ENCODE measurements at places on chromosomes 13 and 19.
A peak's percentile ranks its signal among the peaks of the same experiment; 100 is the strongest.

DNA sequence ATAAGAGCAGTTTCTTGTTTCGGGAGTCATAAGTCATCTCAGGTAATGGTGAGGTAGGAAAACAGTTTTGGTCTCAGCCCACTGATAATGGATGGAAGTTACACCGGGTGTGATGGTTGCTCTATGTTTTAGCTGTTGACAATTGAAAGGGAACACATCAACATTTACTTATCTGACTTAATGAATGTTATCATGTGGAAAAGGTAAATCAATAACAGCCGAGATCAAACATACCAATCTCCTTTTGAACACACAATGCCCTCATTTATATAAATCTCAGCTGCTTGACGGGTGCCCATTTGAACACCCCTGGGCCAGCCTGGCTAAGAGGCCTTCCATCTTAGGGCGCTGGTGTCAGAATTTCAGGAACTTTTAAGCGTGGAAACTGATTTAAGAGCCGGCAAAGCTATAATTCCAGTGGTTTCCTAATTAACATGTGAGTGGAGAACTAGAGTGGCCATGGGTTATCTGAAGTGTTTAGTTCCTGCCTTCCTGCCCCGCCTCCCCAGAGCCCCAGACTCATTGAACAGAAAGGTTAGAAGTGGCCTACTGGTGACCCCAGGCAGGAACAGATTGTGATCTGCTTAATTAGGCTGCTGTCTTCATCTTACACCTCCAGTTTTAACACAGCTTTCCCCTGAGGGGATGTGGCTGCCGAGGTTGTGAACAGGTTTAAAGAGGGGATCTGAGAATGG, 572.7 kb downstream of the FGF9 start:
- DNase-seq, result no peak

DNA sequence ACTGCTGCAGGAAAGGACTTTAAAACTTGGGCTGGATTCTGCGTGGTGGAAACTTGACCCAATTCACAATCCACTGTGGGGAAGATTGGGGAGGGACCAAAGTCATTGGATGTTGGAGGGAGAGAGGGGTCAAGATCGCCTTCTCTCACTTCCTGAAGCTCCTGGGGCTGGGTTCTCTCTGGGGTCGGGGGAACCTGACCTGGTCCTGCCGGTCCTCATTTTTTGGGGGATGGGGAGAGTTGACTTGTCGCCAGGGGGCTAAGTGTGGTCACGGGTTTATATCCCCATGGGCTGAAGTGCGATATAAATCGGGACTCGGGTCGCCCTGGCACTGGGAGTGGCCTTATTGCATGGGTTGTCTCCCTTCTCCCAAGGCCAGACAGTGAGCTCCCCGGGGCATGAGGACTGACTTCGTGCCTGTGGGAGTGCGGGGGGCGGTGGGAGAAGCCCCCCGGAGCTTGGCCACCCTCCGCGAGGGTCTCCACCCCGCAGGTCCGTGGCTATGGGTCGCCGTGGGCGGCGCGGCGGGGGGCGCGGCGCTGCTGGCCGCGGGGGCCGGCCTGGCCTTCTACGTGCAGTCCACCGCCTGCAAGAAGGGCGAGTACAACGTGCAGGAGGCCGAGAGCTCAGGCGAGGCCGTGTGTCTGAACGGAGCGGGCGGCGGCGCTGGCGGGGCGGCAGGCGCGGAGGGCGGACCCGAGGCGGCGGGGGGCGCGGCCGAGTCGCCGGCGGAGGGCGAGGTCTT, 6.3 kb downstream of the ICAM5 start:
- no peak for DNase-seq

- DNase-seq, result no peak
Measured at GRCh38 chr19:31275068-31275334, 74.2 kb downstream of the TSHZ3 start.

DNA sequence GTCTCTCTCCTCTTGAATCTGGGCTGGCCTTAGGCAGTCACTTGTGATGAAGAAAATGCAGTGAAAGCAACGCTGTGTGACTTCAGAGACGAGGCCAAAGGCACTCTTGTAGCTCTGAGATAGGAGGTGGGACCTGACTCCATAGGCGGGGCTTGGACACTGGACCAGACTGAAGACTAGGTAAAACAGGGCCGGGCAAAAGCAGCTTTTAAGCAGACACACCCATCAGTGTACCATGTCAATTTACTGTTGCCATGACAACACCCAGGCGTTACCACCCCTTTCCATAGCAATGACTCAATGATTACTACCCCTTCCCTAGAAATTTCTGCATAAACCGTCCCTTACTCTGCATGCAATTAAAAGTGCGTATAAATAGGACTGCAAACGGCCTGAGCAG, 6.6 kb upstream of the EID2 start:
- DNase-seq, result no peak

- DNase-seq, result peak; percentile 45
Measured at GRCh38 chr19:44752816-44753625, 4.5 kb downstream of the BCL3 start.

DNA sequence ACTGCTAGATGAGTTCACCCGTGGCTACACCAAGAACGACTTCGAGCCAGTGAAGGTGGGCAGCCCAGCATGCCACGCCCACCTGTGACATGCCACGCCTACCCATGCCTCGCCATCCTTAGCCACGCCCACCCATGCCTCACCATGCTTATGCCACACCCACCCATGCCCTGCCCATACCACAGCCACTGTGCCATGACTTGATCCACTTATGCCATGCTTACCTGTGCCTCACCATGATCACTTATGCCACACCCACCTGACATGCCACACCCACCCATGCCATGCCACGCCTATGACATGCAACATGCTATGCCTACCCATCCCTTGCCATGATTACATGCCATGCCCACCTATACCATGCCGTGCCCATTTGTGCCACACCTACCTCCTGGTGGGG, 12.9 kb upstream of the USE1 start:
- no peak for DNase-seq

- DNase-seq, result no peak
Measured at GRCh38 chr13:32845952-32846950, 170.0 kb upstream of the KL start.

- no peak for DNase-seq
Measured at GRCh38 chr13:69903081-69903480, 204.5 kb upstream of the ATXN8OS start.

GRCh38 chr13:76872675-76873074, 13.5 kb downstream of the KCTD12 start:
- no peak for DNase-seq

- DNase-seq, result peak; percentile 62
Measured at GRCh38 chr19:34220472-34221063, 33.8 kb upstream of the GARRE1 start.
